ENCODE measurements at places on chromosomes 6 and 20. TPM values are rescaled to one million over a fixed set of nuclear protein-coding genes. Genes with fewer than 3 reads are reported as not detected.
A peak's percentile ranks its signal among the peaks of the same experiment; 100 is the strongest.

GRCh38 chr6:114144887-114145851 is 174.2 kb upstream of the HDAC2 start:
- DNase-seq: no peak

- DNase-seq: no peak
Observed at GRCh38 chr6:34095741-34096140, 50.1 kb downstream of the GRM4 start.

- DNase-seq: no peak
Observed at GRCh38 chr6:107443608-107444267, 15.6 kb downstream of the PDSS2 start.

GRCh38 chr6:130907687-130908086 is 80.5 kb downstream of the SMLR1 start:
- no peak for DNase-seq

GRCh38 chr6:44057931-44058616 is 69.2 kb downstream of the MRPL14 start:
- no peak for DNase-seq

GRCh38 chr20:48502016-48502415 is 325.8 kb downstream of the PREX1 start:
- DNase-seq: no peak

DNA sequence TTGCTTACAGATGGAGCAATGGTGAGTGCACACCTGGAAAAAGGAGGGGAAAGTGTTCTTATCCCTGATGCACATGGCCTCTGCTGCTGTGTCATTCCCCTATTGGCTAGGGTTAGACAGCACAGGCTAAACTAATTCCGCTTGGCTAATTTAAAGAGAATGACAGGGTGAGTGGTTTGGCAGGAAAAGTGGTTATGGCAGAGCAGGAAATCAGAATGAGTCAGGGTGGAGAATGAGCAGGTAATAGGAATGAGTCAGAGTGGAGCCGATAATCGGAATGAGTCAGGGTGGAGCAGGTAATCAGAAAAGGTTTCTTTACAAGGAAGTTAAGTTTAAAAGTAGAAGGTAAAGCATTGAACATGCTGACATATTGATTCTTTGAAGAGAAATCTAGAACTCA is 355.5 kb upstream of the HTR1E start:
- DNase-seq: no peak

DNA sequence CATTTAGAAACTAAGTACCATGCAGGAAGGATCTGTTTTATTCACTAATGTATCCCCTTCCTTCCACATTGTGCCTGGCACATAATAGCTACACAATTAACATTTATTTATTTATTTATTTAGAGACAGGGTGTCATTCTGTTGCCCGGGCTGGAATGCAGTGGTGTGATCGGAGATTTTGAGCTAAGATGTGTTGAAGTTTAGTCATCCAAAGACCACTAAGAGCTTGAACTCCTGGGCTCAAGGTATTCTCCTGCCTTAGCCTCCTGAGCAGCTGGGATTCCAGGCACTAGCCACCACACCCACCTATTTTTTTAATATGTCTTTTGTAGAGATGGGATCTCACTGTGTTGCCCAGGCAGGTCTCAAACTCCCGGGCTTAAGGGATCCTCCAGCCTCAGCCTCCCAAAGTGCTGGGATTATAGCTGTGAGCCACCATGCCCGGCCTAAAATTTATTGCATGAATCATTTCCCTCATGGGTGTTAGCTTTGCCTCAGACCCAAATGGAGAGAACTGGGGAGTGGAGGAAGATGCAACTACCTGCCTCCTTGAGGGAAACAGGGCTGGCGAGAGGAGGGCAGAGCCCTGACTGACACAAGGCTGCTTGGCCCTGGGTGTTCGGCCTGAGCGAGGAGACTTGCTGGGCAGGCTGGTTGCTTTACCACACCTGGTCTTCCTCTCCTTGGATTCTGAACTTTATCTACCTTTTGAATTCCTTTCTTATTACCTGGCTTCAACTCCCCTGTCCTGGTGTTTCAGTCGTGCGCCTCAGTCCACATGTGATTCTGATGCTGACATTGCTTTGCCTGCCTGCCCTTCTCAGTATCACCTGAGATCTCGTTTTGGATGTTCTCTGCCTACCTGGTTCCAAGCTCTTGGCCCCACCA is 1.7 kb upstream of the DYNLT1 start:
- no peak for DNase-seq

- no peak for DNase-seq
Observed at GRCh38 chr20:64114356-64114971, 7.1 kb upstream of the NPBWR2 start.

GRCh38 chr6:2984738-2985406 is 13.5 kb upstream of the SERPINB6 start:
- DNase-seq: no peak

- no peak for DNase-seq
Observed at GRCh38 chr20:42650191-42650746, 539.4 kb downstream of the PTPRT start.

- DNase-seq: no peak
Observed at GRCh38 chr6:16450821-16451220, 212.4 kb downstream of the GMPR start.

DNA sequence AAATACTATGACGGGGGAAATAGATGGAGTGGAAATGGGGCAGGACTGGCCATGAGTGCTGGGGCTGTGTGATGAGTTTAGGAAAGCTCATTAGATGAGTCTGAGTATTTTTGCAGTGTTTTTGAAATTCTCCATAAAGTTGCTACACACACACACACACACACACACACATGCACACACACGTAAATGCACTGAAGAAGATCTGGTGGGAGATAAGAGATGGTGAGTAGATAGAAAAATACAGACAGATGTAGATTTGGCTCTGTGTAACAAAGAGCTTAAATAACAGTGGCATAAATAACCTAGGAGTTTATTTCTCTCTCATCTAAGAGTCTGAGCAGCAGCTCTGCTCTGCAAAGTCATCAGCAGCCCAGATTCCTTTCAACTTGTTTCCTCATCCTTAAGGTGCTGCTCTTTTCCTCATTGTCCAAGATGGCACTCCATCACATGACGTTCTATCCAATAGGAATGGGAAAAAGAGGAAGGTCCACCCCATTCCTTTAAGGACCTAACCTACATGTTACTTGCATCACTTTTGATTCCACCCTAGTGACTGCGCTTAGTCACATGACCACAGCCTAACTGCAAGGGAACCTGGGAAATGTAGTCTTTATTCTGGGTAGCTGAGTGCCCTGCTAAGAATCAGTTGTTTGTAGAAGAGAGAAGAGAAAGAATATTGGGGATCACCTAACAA is 76.4 kb downstream of the EYA2 start:
- DNase-seq: no peak

DNA sequence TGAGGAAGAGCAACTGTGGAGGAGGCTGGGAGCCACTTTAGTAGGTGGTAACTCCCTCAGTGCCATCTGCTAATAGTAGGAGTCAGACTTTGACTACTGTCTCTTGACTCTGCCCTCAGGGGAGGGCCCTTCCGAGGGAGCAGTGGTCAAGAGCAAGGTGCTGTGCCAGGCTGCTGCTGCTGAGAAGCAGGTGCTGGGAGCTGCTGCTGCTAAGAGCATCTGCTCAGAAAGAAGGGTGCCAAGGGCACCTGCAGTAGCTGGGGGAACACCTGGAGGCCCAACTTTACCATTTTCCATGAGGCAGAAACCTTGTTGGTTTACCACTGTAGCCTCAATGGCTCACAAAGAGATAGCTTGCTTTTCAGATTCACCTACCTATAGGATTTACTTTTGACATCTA is 18.5 kb downstream of the GGTLC1 start:
- DNase-seq: no peak

DNA sequence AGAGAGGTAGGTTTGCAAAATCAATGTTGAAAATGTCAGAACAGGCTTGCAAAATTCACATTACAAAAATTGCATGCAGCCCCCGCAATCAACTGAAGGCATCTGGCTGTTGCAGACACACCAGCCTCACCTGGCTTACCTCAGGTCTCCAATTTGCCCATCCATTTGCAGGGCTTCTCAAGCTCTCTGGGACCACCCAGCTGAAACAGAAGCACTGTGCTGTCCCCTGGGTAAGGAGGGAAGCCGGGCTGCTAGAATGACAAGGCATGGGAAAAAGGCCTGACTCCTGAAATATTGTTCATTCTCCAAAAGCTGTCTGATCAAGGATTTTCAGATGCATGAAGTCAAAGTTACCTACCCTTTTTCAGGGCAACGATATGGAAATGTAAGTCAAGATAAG is 52.6 kb upstream of the CD93 start:
- no peak for DNase-seq

GRCh38 chr6:18741741-18742140 is 354.6 kb downstream of the RNF144B start:
- DNase-seq: no peak

DNA sequence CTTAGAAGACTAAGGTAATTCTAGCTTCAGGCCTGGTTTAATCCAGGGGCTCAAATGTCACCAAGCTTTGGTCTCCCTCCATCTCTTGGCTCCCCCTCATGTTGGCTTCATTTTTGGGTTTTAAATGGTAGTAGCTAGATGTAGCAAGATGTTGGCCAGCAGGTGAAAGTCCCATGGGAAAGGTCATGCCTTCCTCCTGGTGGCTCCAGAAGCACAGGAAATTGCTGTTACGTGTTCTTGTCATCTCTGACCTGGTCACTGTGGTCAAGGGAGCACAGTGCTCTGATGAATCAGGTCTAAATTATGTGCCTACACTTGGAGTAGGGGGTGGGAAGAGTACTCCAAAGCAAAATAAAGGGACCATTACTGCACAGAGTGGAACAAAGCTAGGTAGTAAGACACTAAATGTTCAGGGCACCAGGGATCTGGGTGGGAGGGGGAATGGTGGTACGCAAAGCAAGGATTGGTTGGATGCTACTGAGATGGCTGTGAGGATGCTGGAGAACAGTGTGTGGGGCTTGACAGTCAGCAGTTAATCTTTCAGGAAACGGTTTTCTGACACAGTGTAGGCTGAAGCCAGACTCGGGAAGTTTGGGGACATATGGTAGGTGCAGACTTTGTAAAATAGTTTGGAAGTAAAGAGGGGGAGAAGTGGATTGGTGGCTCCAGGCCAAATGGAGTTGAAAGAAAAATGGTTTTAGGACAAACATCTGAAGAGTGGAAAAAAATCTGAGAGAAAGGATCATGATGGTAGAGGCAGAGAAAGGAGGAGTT is 30.1 kb downstream of the CDS2 start:
- no peak for DNase-seq

GRCh38 chr6:43674921-43675320 is 12.7 kb downstream of the MRPS18A start:
- no peak for DNase-seq

GRCh38 chr20:9660236-9660868 is 146.0 kb downstream of the LAMP5 start:
- DNase-seq: no peak

DNA sequence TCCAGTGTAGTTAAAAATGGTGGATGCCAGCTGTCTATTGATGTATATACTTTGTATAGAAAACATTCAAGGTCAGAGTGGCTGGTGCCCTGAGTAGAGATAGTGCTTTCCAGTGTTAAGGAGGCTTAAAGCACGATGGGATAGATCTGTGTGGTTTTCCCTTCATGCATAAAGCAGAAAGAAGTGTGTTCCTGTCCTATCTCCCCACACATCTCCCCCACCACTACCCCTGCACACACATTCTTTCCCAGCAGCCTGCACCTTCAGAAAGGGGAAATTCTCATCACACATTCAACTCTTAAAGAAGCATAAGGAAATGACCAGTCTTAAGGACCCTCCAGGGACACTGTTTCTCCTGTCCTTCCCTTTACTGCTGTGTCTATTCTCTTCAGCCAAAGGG is 221.7 kb upstream of the TAB2 start:
- peak; percentile 33 for DNase-seq

- DNase-seq: no peak
Observed at GRCh38 chr6:21188505-21189223, 404.9 kb upstream of the SOX4 start.

- DNase-seq: no peak
Observed at GRCh38 chr6:65531533-65531932, 175.5 kb downstream of the EYS start.

GRCh38 chr6:62150048-62150663 is 135.9 kb downstream of the KHDRBS2 start:
- no peak for DNase-seq

GRCh38 chr6:5424726-5425125 is 163.4 kb downstream of the FARS2 start:
- no peak for DNase-seq

DNA sequence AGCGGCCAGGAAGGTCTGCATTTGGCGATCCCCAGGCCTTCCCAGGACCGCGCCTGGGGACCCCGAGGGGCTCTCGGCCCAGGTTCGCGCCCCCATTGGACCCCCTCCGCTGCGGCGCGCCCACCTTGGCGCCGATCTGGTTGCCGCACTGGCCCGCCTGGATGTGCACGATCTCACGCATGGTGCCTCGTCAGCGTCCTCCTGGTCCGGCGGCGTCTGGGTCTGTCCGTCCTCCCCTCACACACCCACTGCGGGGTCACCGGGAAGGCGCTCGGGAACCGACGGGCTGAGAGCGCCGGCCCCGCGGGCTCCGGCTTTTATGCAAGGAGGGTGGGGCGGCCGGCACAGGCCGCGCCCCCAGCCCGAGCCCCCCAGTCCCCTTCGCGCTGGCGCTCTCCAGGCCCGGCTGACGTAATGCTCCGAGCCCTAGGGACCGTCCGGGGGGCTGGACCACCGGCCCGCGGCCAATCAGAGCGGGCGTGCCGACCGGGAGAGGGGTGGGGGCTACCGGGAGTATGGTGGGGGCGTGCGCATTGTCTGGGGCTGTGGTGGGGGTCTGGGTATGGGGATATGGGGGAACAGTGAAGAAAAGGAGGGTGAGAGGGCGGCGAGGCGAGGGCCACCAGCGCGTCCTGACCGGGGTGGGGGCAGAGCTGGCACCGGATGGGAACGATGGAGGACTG is at the start of gene TUBB2B:
Gene TUBB2B, minus strand, starts transcription at position 291 of the 683 bp plus-strand sequence. Its CDS starts 110 bp downstream, at position 181.
- DNase-seq: no peak

- no peak for DNase-seq
Observed at GRCh38 chr6:46284475-46284874, 113.7 kb upstream of the ENPP5 start.

DNA sequence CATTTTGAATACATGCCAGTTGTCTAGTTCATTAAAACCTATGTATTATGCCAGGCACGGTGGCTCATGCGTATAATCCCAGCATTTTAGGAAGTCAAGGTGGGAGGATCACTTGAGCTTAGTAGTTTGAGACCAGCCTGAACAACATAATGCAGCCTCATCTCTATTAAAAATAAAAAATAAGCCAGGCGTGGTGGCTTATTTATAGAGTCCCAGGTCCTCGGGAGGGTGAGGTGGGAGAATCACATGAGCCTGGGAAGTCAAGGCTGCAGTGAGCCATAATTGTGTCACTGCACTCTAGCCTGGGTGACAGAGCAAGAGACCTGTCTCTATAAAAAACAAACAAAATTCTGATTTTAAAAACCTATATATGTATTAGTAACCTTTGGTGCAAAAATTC is 27.5 kb downstream of the ORC3 start:
- DNase-seq: no peak

GRCh38 chr6:34176261-34177031 is 30.6 kb upstream of the GRM4 start:
- no peak for DNase-seq

GRCh38 chr6:6942831-6943230 is 164.9 kb upstream of the RREB1 start:
- DNase-seq: no peak

The MOG gene
- total RNA-seq: not detected

The AGPAT4 gene
- total RNA-seq: 7.8 TPM

The MDN1 gene
- 74.6 TPM for total RNA-seq

The CLDN20 gene
- total RNA-seq: 0.29 TPM

The TMEM170B gene
- 0.86 TPM for total RNA-seq

The SCAF8 gene
- total RNA-seq: 37.7 TPM

The OLIG3 gene
- total RNA-seq: not detected

The C4B gene
- total RNA-seq: 4.7 TPM

The PRKN gene
- not detected for total RNA-seq

The FAM217B gene
- 35.6 TPM for total RNA-seq

The PPP1R3G gene
- total RNA-seq: not detected

The RAB44 gene
- 0.10 TPM for total RNA-seq

The CLPSL1 gene
- total RNA-seq: not detected

Data from activated T-helper 1 cell treated with anti-CD3 and anti-CD28 coated beads, Interleukin-12 subunit alpha, Interleukin-12 subunit beta, Interleukin-2, Interleukin-4 antibody, amounts not matched to agents 30 ng/mL and 10 ng/mL and 1 ng/mL, durations not matched to agents 14 hours and 24 hours and 36 hours (primary cell).